ENCODE measurements at places on chromosomes 6 and 20.

GRCh38 chr6:37695857-37696219, 1.8 kb downstream of the MDGA1 start:
- no peak for DNase-seq

DNA sequence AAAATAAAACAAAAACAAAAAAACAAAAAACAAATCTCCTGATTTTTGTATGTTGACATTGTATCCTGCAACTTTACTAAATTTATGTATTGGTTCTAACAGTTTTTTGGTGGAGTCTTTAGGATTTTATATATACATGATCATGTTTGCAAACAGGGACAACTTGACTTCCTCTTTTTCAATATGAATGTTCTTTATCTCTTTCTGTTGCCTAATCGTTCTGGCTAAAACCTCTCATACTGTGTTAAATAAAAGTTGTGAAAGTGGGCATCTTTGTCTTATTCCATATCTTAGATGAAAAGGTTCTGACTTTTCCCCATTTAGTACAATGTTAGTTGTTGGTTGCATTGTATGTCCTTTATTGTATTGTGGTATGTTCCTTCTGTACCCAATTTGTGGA, 261.7 kb upstream of the NOX3 start:
- DNase-seq = no peak

DNA sequence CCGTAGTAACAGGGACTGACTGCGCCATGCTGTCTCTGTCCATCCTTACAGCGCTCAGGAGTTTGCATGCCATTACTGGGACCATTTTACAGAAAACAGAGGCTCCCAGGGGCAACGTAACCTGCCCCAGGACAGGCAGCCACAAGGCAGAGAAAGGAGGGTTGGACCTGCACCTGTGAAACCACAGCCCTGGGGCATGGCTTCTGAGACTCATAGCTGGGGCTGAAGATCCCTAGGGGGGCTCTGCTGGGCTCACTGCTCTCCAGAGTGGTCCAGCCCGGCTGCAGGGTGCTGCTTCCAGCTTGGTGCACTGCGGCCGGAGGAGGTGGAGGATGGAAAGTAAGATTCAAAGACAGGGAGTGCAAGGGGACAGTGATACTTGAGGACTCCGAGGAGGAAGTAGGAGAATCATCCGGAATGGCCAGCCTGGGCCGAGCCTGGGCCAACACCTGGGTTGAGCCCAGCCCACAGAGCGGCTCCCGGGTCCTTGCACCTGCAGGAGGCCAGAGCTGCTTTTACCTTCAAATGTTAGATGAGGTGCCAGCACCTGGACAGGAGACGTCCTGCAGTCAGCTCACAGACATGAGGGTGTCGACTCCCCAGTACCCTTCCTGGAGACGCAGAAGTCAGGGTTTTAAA, 183.2 kb downstream of the CDH4 start:
- DNase-seq = no peak

- no peak for DNase-seq
Measured at GRCh38 chr6:126625019-126625418, 285.1 kb downstream of the CENPW start.

DNA sequence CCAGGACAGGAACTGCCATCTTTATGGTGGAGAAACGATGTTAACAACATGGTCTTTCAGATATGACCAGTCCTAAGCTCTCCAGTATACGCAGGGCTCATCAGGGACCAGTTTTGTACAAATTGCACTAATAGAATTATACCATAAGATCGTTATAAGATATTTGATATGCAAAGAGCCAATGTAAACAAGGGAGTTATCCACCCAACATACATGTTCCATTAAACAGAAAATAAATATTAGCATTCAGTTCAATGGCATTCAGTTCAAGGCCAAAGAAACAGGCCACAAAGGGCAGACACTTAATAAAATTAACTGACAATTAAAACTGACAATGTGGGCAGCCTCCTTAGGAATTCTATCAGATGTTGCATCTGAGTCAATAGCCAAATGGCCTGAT, 2.6 kb downstream of the GFOD1 start:
- no peak for DNase-seq

DNA sequence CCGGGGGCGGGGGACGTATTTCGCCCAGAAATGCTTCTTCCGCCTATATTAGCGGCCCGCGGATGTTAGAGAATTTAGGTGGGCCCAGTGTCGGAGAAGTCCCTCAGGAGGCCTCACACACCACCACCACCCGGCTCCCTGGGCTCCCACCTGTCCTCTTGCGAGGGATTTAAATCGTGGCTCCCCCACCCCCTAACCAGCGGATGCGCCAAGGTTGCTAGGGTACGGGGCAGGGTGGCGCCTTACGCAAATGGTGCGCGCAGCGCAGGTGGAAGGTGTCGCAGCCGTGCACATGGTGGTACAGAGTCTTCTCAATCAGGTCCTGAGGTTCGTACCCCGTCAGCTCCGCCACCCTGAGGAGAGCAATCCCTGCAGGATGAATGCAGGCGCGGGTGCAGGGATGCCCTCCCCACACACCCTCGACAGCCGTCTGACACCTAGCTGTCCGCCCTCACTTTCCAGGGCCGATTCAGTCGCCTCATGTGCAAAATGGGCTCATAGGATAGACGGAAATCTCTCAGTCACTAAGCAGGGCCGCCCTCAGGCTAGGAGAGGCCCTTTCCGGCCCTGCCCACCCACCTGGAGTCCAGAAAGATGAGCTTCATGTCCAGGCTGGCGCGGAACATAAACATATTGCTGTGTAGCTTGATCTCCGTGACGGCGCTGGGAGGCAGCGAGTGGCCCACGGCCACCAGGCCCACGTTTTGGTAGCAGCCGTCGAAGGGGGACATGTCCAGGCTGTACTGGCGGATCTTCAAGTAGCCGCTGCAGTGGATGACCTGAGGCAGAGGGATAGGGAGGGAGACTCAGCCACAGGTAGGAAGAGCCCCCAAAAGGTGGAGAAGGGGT, 16.6 kb downstream of the SIM1 start:
- DNase-seq = no peak

GRCh38 chr6:7008451-7008988, 99.2 kb upstream of the RREB1 start:
- DNase-seq = no peak

DNA sequence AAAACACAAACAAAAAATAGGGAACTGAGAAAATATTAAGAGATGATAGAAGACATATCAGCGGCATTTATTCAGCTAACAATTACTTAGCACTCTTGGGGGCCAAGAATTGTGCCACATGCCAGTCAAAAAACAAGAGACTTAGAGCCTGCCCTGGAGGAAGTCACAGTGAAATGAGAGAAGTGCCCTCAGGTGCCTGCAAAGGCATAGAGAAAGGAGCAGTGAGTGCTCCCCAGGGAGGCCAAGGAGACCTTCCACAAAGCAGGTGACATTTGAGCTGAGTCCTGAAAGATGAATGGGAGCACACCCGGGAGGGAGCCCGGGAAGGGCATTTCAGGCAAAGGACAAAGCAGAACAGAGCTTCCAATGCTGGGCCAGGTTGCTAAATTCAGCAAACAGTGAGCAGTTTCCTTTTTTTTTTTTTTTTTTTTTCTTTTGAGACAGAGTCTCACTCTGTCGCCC, 184.7 kb upstream of the JARID2 start:
- DNase-seq = no peak

GRCh38 chr6:28816339-28816908, 107.4 kb downstream of the TRIM27 start:
- DNase-seq = no peak

GRCh38 chr6:39819676-39820075, 27.5 kb downstream of the DAAM2 start:
- DNase-seq = no peak

- no peak for DNase-seq
Measured at GRCh38 chr6:137816133-137816579, 50.9 kb upstream of the TNFAIP3 start.

Measured in stimulated activated CD4-positive, alpha-beta T cell treated with anti-CD3 and anti-CD28 coated beads, Interleukin-1b, Interleukin-23, amount 100 ng/mL, for 24 hours (primary cell).